ENCODE measurements at places on chromosomes 7 and 10.
A peak's percentile ranks its signal among the peaks of the same experiment; 100 is the strongest.

DNA sequence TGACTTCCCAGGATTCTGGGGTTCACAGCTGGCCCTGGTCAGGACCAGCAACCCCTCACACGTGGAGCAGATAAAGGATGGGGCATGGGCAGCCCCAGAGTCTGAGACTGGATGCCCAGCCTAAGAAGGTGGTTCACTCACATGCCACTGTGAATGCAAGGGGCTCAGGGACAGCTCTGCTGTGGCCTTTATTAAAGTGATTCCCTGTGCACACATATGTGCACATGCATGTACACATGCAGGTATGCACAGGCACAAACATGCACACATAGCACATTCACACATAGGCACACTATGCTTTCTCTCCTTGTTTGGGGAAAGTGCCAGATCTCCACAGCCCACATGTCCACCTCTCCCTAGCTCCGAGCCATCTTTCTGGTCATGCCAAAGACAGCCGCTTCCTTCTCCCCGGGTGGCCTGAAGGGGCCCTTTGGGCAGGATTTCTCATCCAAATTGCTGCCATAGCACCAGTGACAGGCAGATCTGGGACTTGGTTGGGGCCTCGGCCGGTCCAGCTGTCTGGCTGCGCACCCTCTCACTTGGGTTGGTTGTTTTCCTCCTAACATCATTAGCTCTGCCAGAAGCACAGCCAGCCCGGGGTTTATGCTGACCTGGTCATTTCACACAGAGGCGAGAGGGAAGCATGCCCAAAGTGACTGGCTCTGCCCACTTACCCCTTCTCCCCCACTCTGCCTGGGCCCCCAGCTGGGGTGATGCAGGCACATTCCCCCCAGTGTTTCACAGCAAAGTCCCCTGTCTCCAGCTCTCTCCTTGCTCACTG is 1.4 kb downstream of the GCK start:
- H3K4me1 ChIP-seq, result no peaks in the 10 kb centered on the region
- no peak for DNase-seq
- H3K4me3 ChIP-seq, result no peak overlapping the region
- no peaks in the 10 kb centered on the region for H3K36me3 ChIP-seq

DNA sequence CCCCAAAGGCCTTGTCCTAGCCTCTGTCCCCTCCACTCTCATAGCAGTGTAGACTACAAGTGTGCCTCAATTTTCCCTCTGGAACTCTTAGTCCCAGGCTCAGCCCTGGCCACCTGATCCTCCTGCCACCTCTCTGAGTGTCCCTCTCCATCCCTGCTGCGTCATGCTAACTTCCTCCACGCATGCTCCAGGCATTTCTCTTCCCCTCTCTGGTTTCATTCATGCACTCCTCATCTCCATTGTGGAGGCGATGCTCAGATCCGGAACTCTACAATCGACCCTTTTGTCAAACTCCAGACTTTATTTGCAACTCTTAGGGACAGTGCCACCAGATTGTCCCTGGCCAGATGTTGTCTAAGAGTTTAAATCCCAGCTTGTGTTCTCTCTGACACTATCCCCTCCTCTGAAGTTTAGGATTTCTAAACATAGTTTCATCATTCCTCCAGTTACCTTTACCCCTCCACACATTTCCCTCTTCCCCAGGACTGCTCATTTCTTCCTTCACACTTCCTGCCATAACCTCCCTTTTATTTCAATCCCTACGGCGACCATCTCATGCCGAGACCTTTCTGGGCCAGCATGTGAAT is 492.6 kb downstream of the PLXNA4 start:
- no peaks in the 10 kb centered on the region for H3K36me3 ChIP-seq
- H3K4me3 ChIP-seq, result no peak overlapping the region
- no peak overlapping the region for H3K27ac ChIP-seq
- H3K27me3 ChIP-seq, result no peaks in the 10 kb centered on the region
- peaks cover 23% of the 10 kb centered on the region for H3K4me1 ChIP-seq

DNA sequence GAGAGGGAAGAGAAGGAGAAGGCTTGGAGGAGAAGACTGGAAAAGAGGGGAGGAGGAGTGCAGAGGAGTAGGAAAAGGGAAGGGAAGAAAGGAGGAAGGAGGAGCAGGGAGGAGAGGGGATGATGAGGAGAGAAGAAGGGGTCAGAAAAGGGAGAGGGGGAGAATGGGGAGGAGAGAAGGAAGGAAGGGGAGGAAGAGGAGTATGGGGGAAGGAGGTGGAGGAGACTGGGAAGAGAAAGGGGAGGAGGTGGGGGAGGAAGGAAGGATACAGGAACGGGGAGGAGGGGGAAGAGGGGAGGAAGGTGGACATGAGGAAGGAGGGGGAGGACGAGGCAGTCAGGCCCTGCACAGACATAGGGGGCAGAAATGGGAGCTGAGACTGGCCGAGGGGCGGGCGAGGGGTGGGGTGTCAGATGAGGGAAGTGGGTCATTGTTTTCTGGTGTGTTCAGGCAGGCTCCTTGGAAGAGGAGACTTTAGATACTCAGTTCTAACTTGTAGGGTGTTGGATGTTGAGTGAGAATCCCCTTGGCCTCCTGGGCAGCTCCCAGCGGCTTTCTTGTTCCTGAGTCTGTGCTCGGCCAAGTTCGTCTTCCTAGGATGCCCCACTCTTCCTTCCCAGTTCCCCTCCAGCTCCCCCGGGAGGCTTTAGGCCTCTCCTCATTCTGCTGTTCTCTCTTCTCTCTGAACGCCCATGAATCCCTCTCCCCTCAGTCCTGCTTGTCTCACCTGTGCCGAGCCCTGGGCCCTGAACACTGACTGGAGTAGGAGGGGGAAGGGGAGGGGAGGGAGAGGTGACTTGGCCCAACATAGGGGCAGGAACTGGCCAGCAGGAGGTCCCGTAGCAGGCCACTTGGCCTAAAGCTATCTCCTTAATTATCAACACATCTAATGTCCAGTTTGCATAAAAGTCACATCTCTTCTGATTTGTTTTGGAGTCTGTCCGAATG is 12.8 kb upstream of the CRHR2 start:
- no peak overlapping the region for H3K4me3 ChIP-seq
- H3K27ac ChIP-seq, result peak overlapping the region; percentile 71
- H3K4me1 ChIP-seq, result peaks cover 13% of the 10 kb centered on the region
- DNase-seq, result no peak
- H3K36me3 ChIP-seq, result no peaks in the 10 kb centered on the region
- no peaks in the 10 kb centered on the region for H3K27me3 ChIP-seq

- no peak overlapping the region for H3K27ac ChIP-seq
- no peak for DNase-seq
- no peaks in the 10 kb centered on the region for H3K27me3 ChIP-seq
- peaks cover 3% of the 10 kb centered on the region for H3K4me1 ChIP-seq
- H3K36me3 ChIP-seq, result no peaks in the 10 kb centered on the region
These were observed 219.5 kb upstream of the CSTF2T start for GRCh38 chr10:51918884-51919325.

DNA sequence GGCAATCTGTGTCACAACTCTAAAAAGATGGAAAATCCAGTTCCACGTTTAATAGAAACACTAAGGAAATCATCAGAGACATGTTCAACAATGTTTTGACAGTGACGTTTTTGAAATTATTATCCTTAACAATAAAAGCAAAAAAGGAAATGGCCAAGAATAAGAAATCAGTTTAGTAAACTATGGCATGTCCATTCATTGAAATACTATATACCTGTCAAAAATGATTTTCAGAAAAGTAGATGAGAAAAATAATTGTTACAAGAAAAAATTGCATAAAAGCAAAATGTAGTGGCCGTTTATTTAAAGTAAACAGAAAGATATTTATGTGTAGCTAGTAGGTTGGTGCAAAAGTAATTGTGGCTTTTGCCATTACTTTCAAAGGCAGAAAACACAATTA is 345.4 kb upstream of the NPSR1 start:
- H3K27me3 ChIP-seq, result no peaks in the 10 kb centered on the region
- no peaks in the 10 kb centered on the region for H3K36me3 ChIP-seq
- H3K27ac ChIP-seq, result no peak overlapping the region
- no peak for DNase-seq

DNA sequence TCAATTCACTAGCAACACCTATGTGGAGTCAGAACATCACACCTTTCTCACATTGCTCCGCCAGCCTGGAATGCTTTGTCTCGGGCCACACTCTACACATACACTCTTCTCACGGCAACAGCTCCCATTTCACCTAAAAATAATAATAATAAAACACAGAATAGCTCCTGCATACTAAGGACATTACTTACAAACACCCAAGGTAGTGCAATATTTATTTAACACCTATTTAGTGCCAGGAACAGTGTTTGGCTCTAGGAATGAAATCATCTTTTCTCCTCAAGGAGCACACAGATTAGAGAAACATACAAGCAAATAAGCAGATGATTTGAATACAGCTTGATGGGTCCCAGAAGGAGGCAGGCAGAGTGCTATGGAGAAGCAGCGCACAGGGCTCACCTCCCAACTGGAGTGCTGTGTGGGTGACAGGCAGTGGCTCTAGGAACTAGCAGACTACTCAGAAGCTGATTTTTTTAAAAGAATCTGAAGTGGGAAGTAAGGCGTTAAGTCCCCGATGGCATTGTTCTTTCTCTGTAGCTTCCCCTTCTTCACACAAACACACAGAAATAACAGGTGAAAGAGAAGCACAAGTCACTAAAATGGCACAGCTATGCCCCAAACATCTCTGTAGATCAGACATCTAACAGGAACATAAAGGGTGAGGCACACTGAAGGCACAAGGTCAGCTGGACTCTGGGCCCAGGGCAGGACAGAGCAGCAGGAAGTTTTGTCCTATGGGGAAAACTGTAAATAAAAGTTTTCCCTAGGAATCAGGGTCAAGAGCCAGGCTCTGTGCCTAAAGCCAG is 16.7 kb downstream of the USP6NL start:
- no peak overlapping the region for H3K4me3 ChIP-seq
- no peak overlapping the region for H3K27ac ChIP-seq
- no peak for DNase-seq
- no peaks in the 10 kb centered on the region for H3K27me3 ChIP-seq

DNA sequence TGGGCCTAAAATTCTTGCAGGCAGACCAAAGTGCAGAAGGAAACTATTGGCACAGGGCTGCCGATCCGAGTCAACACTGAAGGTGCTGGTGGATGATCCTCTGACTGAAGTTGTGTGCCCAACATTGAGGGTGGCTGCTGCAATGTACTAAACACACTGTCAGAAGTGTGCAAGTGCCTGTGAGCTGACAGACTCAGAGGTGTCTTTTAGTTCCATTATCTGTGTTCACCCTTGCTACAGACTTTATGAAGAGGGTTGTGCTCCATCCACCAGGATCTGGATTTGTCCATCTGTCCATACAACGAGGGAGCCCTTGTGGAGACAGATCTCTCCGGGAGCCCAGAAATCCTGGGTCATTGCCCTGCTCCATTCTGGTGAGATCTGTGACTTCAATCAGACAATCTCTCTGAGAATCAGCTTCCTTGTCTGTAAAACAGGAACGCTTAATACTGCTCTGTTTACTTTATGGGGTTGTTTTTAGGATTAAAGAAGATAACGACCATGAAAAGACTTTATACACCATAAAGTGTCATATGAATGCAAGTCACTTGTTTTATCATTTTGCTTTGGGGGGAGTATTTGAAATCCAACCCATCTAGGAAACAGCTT is 9.5 kb upstream of the TRPV6 start:
- H3K27ac ChIP-seq, result no peak overlapping the region
- no peaks in the 10 kb centered on the region for H3K4me1 ChIP-seq
- H3K4me3 ChIP-seq, result no peak overlapping the region
- no peaks in the 10 kb centered on the region for H3K36me3 ChIP-seq
- peaks cover 1% of the 10 kb centered on the region for H3K27me3 ChIP-seq

DNA sequence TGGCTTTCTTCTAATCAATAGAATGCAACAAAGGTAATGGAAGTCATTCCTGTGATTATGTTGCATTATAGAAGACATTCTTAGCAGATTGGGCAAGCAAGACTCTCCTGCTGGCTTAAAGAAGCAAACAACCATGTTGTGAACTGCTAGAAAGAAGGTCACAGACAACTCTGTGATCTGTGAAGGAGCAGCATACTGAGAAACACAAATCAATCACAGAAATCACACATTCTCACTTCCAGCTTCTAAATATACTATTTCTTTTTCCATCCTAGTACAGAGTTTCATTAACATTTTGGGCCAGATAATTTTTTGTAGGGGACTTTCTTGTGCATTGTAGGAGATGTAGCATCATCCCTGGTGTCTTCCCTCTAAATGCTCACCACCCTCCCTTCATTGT is 28.0 kb upstream of the PALS2 start:
- no peak overlapping the region for H3K4me3 ChIP-seq
- DNase-seq, result no peak
- no peaks in the 10 kb centered on the region for H3K36me3 ChIP-seq

GRCh38 chr10:9762966-9763656 is 1254.6 kb upstream of the CELF2 start:
- H3K4me1 ChIP-seq, result no peaks in the 10 kb centered on the region
- DNase-seq, result no peak
- no peak overlapping the region for H3K4me3 ChIP-seq
- no peaks in the 10 kb centered on the region for H3K36me3 ChIP-seq

GRCh38 chr7:151793531-151793951 is 83.4 kb downstream of the PRKAG2 start:
- H3K4me1 ChIP-seq, result peaks cover 33% of the 10 kb centered on the region
- no peaks in the 10 kb centered on the region for H3K27me3 ChIP-seq
- H3K27ac ChIP-seq, result no peak overlapping the region

GRCh38 chr10:62726142-62726541 is 78.4 kb upstream of the ADO start:
- DNase-seq, result no peak
- H3K27me3 ChIP-seq, result no peaks in the 10 kb centered on the region
- no peak overlapping the region for H3K27ac ChIP-seq
- no peak overlapping the region for H3K4me3 ChIP-seq
- H3K4me1 ChIP-seq, result no peaks in the 10 kb centered on the region
- H3K36me3 ChIP-seq, result no peaks in the 10 kb centered on the region

GRCh38 chr7:151045262-151045661 is 3.1 kb upstream of the ASIC3 start:
- no peaks in the 10 kb centered on the region for H3K27me3 ChIP-seq
- DNase-seq, result peak; percentile 47
- H3K4me3 ChIP-seq, result no peak overlapping the region
- no peak overlapping the region for H3K27ac ChIP-seq
- H3K4me1 ChIP-seq, result no peaks in the 10 kb centered on the region

GRCh38 chr10:44988957-44989585 is 10.5 kb upstream of the DEPP1 start:
- peaks cover 9% of the 10 kb centered on the region for H3K4me1 ChIP-seq
- H3K27me3 ChIP-seq, result no peaks in the 10 kb centered on the region
- H3K4me3 ChIP-seq, result no peak overlapping the region

GRCh38 chr10:49091450-49092210 is 23.7 kb downstream of the VSTM4 start:
- no peaks in the 10 kb centered on the region for H3K27me3 ChIP-seq
- H3K27ac ChIP-seq, result no peak overlapping the region
- no peak for DNase-seq
- H3K36me3 ChIP-seq, result no peaks in the 10 kb centered on the region
- H3K4me3 ChIP-seq, result no peak overlapping the region

GRCh38 chr7:140676306-140676705 is 3.6 kb downstream of the ADCK2 start:
- no peak for DNase-seq
- peaks cover 32% of the 10 kb centered on the region for H3K4me1 ChIP-seq
- no peak overlapping the region for H3K4me3 ChIP-seq
- H3K27ac ChIP-seq, result no peak overlapping the region

GRCh38 chr10:32140403-32140802 is 84.2 kb upstream of the KIF5B start:
- H3K27ac ChIP-seq, result peak overlapping the region; percentile 36
- no peaks in the 10 kb centered on the region for H3K36me3 ChIP-seq
- DNase-seq, result no peak
- no peak overlapping the region for H3K4me3 ChIP-seq
- peaks cover 10% of the 10 kb centered on the region for H3K4me1 ChIP-seq
